ENCODE measurements at places on chromosomes 6 and 20.

GRCh38 chr6:12026833-12027232 lies 14.7 kb downstream of the HIVEP1 start:
- no peak for DNase-seq

DNA sequence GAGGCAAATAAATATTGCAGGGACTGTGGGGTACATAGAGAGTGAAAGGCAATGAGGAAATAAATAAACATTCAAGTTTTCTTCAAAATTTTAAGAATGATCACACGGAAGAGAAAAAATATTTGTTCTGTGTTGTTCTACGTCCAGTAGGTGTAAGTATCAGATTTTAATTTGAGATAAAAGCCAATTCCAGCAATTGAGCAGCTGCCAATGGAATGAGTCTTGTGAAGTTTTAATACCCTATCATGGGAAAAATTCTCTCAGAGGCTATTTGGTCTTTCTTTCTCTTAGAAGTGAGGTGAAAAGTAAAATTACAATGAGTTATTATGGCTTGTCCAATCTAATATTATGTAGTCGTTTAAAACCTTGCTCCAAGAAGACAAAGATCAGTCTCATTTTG lies 195.7 kb upstream of the CITED2 start:
- DNase-seq, result no peak

- no peak for DNase-seq
Observed at GRCh38 chr20:63053432-63054102, 46.8 kb upstream of the BHLHE23 start.

GRCh38 chr6:121040831-121041230 lies 293.4 kb downstream of the TBC1D32 start:
- DNase-seq, result no peak

GRCh38 chr6:155080881-155081845 lies 86.0 kb downstream of the TIAM2 start:
- no peak for DNase-seq

DNA sequence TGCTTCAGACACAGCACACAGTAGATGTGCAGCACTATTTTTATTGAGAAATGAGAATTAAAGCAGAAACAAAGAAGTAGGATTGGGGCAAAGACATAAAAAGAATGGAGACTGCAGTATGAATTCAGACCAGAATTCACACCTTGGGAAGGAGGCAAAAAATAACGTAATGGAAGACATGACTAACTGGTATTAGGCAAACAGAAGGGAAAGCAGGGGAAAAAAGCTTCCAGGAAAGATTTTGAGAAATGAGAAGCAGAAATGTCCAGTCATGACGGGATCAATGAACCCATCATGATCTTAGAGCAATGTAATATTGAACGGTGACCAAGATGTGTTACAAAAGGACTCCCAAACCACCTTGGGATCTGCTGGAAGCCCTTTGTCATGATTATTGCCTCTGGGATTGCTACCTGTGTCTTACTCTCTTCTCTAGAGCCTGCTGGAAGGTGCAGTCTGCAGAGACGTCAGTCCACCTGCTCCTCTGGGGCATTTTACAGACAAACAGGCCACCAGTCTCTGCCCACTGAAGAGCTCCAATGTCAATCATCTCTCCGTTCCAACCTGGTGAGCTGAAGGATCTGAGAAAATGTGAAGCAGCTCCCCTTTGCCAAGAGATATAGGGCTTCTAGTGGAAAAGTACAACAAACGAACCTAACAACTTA lies 8.7 kb downstream of the NUDT3 start:
- DNase-seq, result no peak

DNA sequence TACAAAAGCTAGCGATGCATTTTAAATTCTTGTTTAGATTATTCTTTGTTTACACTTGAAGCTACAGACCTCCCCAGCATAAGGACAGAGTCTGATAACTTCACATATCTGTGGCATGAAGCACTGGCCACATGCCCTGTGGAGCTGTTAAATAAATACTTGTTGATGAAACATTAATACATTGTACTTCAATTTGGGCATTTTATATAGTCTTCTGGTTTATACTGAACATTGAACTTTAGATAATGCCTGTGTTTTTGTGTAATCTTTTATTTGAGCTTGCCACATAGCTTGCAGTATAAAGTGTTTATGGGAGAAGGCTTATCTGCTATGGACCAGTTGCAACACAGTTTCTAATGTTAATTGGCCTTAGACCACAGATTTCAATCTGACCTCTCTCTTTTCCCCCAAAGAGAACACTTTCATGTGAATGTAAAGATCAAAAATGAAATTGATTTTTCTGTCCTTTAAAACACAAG lies 48.2 kb downstream of the FRK start:
- DNase-seq, result no peak

- DNase-seq, result no peak
Observed at GRCh38 chr6:168648240-168649125, 207.5 kb downstream of the SMOC2 start.

- DNase-seq, result peak; percentile 42
Observed at GRCh38 chr20:58481481-58482021, 33.6 kb downstream of the APCDD1L start.

- DNase-seq, result no peak
Observed at GRCh38 chr6:159398633-159399032, 229.4 kb downstream of the FNDC1 start.

DNA sequence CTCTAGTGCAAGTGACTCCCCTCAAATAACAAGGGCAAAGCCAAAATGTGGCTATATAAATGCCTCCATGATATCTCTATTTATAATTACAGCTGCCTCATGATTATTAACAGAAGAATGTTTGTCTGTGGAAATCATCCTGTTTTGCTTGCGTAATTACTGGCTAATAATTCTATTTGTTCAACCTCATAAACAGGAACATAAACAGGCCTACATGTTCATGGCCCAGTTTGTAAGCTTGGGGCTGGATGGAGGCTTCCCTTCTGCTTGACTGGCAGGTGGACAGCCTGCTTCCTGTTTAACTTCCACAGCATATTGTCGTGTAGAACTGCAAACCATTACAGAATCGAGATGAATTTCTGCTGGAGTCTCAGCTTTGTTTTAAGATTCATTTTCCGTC lies 766.0 kb upstream of the MAP3K7 start:
- no peak for DNase-seq

DNA sequence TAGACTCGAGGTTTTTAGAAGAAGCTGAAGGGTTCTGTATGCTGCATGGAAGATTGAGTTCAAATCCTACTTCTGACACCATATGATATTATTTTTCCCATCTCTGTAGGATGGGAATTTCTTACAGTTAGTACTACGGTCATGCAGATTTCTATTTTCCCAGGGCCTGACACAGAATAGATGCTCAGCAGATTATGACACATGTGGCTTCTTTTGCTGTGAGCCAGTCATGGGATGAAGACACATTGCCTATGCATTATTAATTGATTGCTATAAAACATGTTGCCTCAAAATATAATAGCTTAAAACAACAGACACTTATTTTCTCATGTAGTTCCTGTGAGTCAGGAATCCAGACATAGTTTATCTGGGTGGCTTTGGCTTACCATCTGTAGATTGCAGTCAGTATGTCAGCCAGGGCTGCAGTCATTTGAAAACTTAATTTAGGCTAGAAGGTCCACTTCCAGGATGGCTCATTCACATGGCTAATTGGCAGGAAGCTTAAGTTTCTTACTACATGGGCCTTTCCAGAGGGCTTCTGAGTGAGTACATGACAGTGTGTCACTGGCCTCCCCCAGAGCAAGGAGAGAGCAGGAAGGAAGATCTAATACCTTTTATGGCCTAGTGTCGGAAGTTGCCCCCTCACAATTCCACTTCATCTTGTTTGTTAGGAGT lies 29.5 kb downstream of the TOP1 start:
- no peak for DNase-seq
